ENCODE measurements at places on chromosomes 5 and 9.

- no peak for DNase-seq
Observed at GRCh38 chr5:140548300-140548688, 832 bp downstream of the EIF4EBP3 start.

- no peak for DNase-seq
Observed at GRCh38 chr9:351916-352315, 137.3 kb downstream of the DOCK8 start.

DNA sequence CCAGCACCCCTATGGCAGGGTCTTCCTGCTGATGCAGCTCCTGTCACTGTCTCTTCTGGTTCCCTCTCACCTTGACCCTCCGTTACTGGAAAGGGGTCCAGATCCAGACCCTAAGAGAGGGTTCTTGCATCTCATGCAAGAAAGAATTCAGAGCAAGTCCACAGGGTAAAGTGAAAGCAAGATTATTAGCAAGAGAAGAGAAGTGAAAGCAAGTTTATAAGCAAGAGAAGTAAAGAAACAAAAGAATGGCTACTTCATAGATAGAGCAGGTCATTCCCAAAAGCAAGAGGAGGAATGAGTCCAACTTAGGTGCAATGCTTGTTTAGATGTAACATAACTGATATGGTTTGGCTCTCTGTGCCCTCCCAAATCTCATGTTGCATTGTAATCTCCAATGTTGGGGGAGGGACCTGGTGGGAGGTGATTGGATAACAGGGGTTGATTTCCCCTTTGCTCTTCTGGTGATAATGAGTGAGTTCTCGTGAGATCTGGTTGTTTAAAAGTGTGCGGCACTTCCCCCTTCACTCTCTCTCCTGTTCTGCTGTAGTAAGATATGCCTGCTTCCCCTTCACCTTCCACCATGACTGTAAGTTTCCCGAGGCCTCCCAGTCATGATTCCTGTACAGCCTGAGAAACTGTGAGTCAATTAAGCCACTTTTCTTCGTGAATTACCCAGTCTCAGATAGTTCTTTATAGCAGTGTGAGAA, 183.3 kb downstream of the MED10 start:
- no peak for DNase-seq

DNA sequence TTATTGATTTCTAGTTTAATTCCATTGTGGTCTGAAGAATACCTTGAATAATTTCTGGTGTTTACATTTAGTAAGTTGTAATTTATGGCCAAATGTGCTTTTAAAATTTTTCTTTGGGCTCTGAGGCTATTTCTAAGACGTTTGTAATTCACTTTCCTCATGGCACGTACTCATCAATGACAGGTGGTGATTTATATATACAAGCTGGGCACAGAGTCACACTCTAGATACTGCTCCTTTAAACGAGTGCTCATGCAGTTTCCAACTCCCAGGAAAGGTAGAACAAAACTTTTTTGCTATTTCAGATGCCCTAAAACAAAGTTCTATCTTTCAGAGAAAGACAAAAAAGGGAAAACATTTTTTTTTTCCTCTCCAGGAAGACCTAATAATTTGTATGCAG, 146.9 kb downstream of the AUH start:
- no peak for DNase-seq

- no peak for DNase-seq
Observed at GRCh38 chr9:121373011-121373729, 3.1 kb upstream of the STOM start.

GRCh38 chr5:161030229-161030628, 178.2 kb upstream of the ATP10B start:
- DNase-seq = no peak
